Stimulated activated CD4-positive, alpha-beta T cell treated with anti-CD3 and anti-CD28 coated beads, Interleukin-2, amount 100 ng/mL, for 24 hours (primary cell): ENCODE measurements at places on chromosomes 7 and 10.

- DNase-seq = no peak
Observed at GRCh38 chr7:77542409-77542808, 5.3 kb downstream of the PTPN12 start.

DNA sequence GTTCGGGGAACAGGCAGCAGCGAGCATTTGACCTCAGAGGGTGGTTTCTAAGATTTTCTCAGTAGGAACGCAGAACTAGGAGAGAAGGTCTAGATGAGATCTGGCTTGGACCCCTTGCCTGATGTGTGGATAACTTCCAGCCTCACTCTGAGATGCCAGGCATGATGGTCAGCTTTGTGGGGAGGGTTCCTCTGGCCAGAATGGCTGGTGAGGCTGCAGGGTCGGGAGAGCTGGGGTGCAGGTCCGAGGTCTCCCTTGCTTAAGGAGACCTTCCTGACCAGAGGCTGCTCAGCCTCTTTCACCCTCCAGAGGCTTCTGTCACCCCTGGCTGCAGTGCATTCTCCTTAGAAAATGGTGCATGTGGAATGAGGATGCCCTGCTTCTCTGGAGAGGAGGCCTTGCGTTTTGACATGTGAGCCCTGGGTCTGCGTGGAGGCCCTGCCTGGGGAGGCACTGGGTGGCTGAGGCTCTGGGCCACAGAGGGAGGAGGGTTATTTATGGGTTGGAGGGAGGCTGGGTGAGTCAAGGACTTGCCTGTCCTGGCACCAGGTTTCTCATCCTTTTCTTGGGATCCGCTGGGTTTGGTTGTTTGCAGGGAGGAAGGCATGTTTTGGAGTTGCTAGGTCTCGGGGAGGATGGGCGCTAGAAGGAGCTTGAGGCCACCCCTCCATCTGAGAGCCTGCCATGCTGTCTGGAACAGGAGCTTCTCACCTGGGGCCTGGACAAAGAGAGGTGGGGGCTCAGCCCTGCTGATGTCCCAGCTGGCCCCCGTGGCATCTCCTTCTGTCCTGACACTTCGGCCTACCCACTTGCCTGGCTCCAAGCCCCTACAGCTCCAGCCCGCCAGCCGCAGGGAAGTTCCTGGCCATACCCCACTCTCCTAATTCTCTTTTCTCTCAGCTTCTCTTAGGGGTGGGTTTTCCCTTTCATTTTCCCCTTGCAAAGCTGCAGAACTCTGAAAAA, 3.9 kb downstream of the FAM241B start:
- no peak for DNase-seq

- DNase-seq = no peak
Observed at GRCh38 chr7:135539629-135540028, 18.1 kb upstream of the NUP205 start.

GRCh38 chr7:26930201-26930600, 65.8 kb upstream of the SKAP2 start:
- DNase-seq = no peak

DNA sequence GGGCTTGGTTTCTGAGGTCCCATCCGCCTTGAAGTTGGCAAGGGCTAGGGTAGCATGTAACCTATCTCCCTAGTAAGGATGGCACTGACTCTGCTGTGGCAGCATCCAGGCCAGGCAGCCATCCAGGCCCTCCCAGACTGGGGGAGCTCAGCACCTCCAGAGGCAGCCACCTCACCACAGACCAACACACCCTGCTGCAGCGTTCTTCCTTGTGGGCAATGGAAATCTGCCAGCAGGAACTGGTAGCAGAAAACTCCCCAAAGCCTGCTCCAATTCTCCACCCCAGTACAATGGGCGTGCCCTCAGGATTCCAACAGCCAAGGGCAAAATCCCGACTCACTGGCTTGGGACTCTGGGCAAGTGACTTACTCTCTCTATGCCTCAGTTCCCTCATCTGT, 27.5 kb downstream of the DLG5 start:
- DNase-seq = no peak

DNA sequence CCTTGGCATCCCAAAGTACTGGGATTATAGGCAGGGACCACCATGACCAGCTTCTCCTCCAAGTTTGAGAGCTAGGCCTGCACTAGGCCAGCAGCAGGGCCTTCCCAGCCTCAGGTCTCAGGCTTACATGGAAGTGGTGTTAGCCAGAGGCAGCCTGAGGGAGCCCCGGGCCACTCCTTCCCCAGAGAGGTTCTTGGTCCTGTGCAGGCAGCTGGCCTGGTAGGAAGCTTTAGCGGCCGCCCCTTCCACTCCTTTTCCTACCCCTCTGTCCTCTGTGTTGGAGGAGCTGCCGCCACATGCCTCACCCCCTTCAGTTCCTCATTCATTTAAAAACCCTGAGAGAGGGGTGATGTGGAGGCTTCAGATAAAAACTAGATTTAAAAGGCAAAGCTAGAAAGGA, 40.3 kb downstream of the TSPAN15 start:
- DNase-seq = no peak

DNA sequence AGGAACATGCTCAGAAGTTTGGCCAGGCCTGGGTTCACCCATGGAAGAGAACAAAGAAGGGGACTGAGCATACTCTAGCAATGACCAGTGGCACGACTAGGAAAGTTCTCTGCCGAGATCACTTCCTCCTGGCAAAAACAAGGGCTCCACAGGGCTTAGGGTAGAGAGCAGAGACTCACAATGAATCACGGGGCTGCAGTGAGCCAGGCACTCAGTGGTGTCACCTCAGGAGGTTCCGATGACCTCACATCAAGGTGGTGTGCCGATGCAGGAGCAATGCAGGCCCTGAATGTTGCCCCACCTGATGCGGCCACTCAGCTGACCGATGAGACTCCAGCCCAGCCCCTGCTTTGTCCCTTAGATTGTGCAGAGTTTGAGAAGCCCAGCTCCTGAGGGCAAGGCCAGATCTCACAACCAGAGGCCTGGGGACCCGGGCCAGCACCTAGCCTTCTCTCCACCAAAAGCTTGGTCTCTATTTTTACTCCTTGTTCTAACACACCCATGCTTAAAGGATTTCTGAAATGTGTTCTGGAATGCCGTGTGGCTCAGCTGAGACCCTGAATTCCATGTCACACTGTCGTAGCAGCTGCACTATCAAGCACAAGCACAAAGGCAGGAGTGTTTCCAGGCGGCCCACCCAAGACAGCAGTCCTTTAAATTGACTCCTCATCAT, 60.9 kb downstream of the COBL start:
- no peak for DNase-seq

GRCh38 chr10:23293145-23293724, 51.4 kb downstream of the C10orf67 start:
- DNase-seq = peak; percentile 50

- DNase-seq = no peak
Observed at GRCh38 chr7:95027234-95027872, 120.0 kb downstream of the PPP1R9A start.

- no peak for DNase-seq
Observed at GRCh38 chr7:104414216-104414615, 85.8 kb downstream of the LHFPL3 start.

GRCh38 chr7:45962861-45963260, 41.8 kb upstream of the IGFBP3 start:
- DNase-seq = no peak

GRCh38 chr7:55154096-55154495, 135.3 kb downstream of the EGFR start:
- no peak for DNase-seq

DNA sequence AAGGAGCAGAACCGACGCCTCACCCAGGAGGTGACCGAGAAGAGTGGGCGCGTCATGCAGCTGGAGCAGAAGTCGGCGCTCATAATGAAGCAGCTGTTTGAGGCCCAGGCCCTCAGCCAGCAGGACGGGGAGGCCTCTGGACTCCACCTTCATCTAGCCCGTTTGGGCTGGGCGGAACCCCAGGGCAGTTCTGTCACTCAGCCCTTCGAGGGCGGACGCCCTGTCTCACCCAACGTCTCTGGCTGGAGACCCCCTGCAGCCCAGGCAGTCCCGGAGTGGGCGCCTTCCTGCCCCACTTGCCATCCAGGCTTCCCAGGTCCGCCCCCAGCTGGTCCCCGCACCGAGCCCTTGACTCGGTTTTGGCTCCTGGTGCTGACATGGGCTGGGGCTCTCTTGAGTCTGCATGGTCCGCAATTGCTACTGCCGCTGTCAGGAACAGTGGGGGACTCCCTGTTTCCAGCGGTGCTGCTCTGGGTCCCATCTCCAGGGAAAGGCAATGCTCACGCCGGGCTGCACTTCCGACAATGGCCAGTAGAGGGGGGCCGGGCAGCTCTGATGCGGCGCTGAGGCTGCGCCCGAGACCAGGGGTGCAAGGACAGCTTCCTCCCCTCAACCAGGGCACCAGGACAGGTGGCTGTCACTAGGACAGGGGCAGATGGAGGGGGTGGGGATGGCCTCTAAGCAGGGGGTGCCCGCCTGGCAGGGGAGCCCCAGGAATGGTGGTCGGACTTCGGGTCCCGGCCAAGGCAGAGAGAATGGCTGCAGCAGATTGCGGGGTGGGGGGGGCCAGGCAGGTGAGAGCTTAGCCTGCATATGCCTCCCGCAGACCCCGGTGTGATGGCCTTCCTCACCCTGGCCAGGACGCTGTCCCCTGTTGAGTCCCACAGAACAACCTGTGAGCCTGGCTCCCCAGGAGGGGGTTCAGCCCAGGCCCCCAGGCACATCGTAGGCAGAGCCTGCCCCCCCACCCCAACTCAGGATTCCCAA, 71.2 kb upstream of the KCTD7 start:
- peak; percentile 82 for DNase-seq

DNA sequence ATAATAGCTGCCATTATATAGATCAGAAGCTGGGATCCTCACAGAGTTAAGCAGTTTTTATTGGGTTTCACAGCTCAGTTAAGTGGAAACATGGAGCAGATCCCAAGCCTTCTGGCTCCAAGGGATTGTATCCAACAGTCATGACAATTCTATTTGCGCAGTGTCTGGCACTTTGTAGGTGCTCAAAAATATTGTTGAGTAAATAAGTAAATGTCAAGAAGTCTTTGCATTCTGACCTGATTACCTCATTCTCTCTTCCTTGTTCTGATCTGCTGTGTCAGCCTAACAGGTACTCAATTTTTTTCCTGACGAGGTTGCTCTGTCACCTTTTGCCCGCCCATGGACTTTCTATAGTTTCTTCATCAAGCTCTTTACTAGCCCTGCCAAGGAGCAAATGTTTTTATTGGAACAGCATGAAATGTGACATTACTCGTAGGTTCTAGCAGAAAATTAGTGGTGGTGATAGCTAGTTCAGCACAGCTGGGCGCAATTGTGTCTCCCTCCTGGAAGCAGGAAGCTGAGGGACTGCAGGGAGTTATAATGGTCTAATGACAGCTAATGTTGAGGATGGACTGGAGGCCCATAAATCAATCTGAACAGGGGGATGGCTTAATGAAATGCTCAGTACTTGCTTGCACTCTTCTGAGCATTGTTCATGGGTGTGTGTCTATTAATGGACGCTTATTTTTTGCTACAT, 680.2 kb downstream of the CCSER2 start:
- DNase-seq = no peak

GRCh38 chr7:43636093-43636492, 53.2 kb downstream of the STK17A start:
- no peak for DNase-seq

DNA sequence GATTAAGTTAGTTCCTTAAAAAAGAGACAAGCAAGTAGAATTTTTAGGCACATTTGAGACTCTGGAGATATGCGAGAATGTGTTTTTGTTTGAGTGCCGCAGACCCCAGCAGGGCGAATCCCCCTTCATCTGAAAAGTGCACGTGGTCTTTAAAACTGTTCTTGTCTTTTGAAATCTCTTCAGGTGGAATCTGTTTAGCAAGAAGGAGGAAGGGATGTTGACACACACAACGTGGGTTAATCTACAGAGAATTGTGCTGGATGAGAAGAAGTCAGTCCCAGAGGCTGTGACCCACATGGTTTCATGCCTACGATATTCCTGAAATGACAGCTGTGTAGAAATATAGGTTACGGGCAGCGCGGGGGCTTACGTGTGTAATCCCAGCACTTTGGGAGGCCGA, 27.1 kb upstream of the ZFAND2A start:
- no peak for DNase-seq

GRCh38 chr7:119964788-119965542, 308.0 kb upstream of the KCND2 start:
- DNase-seq = no peak

DNA sequence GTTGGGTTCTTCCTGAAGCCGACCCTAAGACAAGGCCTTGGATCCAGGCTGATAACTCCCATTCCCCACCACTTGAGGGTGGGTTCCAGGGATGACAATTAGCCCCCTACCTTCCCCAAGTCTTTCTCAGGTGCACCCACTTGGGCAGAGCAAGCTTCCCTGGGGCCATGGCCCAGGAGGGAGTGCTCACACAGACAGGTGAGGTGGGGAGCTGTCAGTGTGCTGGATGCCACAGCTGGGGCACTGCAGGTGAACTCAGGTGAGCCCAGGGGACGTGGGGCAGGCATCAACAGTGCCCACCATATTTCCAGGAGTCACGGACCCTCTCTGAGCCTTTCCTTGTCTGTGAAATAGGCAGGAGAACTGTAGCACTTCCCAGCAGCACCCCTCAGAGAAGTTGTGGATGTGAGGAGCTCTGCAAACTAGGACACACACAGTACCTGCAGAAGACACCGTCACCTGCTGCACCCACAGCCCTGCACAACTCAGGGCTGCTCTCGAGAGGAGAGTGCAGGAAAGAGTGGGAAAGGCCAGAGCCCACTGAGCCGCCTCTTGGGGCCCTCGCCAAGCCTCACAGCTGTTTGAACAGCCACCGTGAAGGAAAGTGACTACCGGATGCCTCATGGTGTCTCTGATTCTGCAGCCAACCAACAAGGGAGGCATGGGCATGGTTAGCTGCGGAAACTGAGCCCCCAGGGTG, 17.9 kb downstream of the SH3PXD2A start:
- no peak for DNase-seq

GRCh38 chr10:78042058-78042751, 8.5 kb downstream of the RPS24 start:
- no peak for DNase-seq

DNA sequence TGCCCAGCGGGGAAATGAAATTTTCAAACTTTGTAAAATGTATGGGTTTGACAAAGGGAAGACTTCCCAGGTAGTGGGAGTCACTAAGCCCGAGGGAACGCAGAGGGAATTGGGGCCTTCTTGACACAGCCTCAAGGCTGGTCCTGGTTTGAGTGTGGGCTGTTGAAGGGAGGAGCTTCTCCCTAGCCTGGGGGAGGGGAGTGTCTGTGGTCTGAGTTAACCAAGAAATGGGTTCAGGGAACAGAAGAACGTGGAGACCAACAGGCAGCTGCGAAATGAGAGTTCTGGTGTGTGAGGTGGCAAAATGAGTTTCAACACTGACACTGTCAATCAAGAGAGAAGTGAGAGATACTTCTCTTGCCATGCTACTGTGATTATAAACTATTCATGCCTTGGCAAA, 32.7 kb upstream of the BAMBI start:
- DNase-seq = no peak

- peak; percentile 58 for DNase-seq
Observed at GRCh38 chr10:8365935-8366911, 311.7 kb downstream of the GATA3 start.

DNA sequence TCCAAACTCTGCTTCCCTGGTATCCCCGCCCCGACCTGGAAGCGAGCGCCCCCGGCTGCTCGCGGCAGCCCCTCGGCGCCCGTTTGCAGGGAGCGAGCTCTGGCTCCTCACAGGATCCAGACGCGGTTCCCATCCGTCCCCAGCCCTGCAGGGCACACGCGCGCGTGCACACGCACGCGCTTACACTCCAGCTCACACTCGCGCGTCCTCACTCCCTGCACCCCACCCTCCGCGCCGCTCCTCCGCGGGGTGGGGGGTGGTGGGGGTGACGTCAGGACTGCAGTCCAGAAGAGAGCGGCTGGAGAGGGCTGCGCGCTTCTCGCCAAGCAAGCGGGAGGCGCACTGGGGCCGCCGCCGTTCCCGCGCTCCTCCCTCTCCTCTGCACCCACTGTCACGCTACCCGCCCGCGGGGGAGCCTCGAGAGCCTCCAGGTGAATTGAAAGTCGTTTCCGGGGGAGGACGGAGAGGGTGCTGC, 255.6 kb downstream of the OTUD1 start:
- no peak for DNase-seq
